ENCODE measurements at places on chromosomes 12 and 14.

GRCh38 chr12:5185435-5186069 lies 141.9 kb downstream of the KCNA5 start:
- DNase-seq, result no peak

DNA sequence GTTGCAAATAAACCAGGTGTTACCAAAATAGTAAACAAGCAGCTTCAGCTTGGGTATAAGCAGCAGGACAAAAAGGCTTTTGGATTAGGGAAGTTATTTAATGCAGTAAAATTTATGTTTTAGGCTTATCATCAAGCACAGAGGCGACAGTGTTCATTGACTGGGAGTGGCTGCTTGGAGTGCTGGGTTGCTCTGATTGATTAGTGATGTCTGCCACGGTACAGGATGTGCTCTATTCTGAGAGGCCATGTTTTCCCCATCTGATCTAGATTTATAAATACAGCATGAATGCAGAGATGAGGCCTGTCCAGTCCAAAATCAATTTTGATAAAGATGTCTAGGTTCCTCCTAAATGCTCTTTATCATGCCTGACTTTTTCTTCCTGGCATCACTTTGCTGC lies 83.5 kb downstream of the MAP1LC3B2 start:
- no peak for DNase-seq

DNA sequence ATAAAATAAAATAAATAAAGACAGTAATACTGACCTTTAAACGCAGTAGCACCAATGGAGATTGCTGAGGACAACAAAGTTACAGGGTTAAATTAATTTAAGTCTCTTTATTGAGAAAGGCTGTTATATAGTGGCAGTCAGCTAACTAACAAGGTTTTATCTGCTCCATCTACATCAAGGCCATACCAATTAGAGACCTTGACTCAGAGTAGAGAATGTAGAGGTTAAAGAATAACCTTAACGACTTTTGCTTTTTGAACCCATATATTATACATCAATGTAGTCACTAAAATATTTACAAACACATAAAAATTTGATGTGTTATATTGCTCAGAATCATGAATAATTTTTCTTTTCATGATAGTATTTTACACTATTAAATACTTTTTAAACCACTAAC lies 21.6 kb downstream of the OSBPL8 start:
- DNase-seq, result no peak

- peak; percentile 20 for DNase-seq
Observed at GRCh38 chr12:113048716-113049127, 7.8 kb upstream of the DTX1 start.

- no peak for DNase-seq
Observed at GRCh38 chr12:102913453-102914226, 3.4 kb downstream of the PAH start.

GRCh38 chr14:34605461-34605860 lies 24.5 kb downstream of the SNX6 start:
- DNase-seq, result no peak

- DNase-seq, result no peak
Observed at GRCh38 chr12:67942724-67943123, 46.5 kb upstream of the IFNG-AS1 start.

GRCh38 chr14:31926123-31926522 lies 151.0 kb upstream of the ARHGAP5 start:
- no peak for DNase-seq

- no peak for DNase-seq
Observed at GRCh38 chr14:71089971-71090370, 182.7 kb downstream of the PCNX1 start.

DNA sequence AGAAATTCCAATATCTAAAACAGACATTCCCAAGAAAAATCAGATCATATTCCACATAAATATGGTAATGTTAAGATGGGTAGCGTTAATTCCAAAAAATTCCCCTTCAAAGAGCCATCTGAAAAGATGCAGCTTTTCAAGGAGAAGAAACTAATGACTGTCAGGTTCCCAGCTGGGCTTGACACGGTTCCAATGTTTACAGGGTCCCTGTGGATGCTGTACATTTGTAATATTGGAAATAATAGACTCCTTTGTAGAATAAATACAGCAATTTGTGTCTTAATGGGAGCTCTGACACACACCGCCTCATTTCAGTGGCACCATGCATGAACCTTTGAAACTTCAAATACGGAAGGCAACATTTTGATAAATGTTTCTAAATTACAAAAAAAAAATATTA lies 140.6 kb downstream of the ITPR2 start:
- no peak for DNase-seq

GRCh38 chr12:89995870-89996269 lies 287.2 kb upstream of the ATP2B1 start:
- DNase-seq, result no peak

- no peak for DNase-seq
Observed at GRCh38 chr12:78863482-78864402, 832 bp upstream of the SYT1 start.

DNA sequence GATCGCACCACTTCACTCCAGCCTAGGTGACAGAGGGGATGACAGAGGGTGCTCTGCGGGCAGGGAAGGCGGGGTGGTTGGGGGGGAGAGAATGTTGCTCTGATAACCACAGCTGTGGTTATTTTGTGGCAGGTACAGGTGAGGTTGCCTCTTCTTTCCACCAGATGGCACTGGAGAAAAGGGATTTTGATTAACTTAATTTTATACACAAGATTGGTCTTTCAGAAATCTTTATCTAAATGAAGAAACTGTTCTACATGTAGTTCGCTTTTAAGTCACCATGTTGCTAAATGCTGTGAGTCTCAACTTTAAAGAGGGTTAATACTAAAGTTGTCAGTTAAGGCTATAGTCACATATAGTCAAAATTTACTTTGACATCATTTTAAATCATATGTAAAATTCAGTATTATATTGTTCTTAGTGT lies 25.7 kb downstream of the FGF23 start:
- DNase-seq, result no peak

- no peak for DNase-seq
Observed at GRCh38 chr12:52331039-52331438, 9.8 kb upstream of the KRT83 start.

GRCh38 chr12:129351481-129351880 lies 498.2 kb downstream of the GLT1D1 start:
- DNase-seq, result no peak

Measured in activated CD4-positive, CD25-positive, alpha-beta regulatory T cell (primary cell).